Activated CD8-positive, alpha-beta memory T cell treated with anti-CD3 and anti-CD28 coated beads, Interleukin-2, amount 10 ng/mL, durations not matched to agents 7 days and 5 days (primary cell): ENCODE measurements at places on chromosomes 7 and 10.

- DNase-seq: no peak
Measured at GRCh38 chr7:146656988-146657387, 540.4 kb downstream of the CNTNAP2 start.

GRCh38 chr10:103757531-103758293, 97.7 kb downstream of the SH3PXD2A start:
- DNase-seq: peak; percentile 88

DNA sequence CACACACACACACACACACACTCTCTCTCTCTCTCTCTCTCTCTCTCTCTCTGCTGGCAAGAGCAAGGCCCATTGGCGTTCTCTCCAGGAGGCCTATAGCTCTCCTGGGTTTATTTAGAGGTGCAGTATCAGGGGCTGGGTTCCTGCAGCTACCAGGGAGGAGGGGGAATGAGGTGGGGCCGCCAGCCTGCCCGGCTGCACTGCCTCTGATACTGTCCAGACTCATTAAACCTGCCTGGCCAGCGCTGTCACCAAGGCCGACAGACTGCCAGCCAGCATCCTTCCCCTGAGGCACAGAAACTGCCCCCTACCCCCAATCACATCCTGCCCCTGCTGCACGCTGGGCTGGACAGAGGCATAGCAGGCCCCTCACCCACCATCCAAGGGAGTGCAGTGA, 4.3 kb downstream of the PRRT4 start:
- no peak for DNase-seq

GRCh38 chr10:10901906-10902305, 115.8 kb upstream of the CELF2 start:
- DNase-seq: no peak

- DNase-seq: no peak
Measured at GRCh38 chr7:157543276-157543675, 206.5 kb downstream of the DNAJB6 start.

- no peak for DNase-seq
Measured at GRCh38 chr7:101792051-101792681, 25.3 kb upstream of the CUX1 start.

DNA sequence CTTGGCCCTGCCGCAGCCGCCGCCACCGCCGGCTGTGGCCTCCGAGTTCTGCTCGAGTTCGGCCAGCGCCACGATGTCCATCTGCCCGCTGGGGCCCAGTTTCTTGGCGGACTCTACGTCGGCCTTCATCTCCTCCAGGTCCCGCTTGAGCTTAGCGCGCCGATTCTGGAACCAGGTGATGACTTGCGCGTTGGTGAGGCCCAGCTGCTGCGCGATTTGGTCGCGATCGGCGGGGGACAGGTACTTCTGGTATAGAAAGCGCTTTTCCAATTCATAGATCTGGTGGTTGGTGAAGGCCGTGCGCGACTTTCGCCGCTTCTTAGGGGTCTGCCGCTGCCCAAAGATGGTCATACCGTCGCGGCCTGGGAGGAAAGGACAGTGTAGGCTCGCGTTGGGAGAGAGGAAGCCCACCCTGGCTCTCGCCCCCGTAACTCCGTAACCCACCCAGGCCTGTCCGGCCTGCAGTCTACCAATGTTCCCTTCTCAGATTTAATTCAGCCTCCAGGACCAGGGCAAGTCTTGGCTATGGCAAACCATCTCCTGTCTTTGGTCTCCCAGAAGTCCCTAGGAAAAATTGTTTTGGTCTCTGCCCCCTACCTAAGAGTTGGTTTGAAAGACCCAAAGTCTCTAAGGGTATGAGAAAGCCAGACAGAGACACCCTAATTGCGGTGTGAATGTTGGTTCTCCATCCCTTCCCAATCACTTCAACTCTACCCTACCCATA, 1.7 kb downstream of the LBX1 start:
- DNase-seq: no peak

DNA sequence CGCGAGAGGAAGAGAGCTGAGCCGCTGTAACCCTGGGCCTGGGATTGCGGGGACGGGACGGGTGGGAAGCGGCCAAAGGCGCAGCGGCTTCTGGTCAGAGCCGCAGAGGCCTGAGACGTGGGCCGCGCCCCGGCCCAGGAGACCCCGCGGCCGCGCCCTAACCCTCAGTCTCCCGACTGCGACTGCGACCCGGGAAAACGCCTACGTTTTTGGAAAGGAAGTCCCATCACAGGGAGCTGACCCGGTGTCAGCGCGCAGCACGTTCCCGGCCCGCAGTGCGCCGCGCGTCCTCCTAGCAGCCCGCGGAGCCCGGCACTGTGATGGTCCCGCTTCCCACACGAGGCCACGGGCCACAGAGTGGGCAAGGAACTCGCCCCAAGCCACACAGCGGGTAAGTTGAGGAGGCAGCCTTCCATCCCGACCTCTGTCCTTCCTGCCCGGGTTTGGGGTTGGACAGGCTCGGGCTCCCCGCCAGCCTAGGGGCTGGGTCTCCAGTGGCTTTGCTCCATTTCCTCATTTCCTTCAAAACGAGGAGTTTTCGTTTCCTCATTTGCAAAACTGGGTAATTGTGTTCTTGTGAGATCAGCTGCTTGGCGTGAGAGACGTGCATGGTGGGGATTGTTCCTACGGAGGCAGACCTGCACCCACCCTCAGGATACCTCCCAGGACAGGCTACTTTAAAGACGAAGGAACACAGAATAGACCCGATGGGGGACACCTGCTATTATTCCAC, 1.2 kb downstream of the GPNMB start:
- no peak for DNase-seq

GRCh38 chr7:30655096-30655970, 26.9 kb downstream of the CRHR2 start:
- DNase-seq: no peak

DNA sequence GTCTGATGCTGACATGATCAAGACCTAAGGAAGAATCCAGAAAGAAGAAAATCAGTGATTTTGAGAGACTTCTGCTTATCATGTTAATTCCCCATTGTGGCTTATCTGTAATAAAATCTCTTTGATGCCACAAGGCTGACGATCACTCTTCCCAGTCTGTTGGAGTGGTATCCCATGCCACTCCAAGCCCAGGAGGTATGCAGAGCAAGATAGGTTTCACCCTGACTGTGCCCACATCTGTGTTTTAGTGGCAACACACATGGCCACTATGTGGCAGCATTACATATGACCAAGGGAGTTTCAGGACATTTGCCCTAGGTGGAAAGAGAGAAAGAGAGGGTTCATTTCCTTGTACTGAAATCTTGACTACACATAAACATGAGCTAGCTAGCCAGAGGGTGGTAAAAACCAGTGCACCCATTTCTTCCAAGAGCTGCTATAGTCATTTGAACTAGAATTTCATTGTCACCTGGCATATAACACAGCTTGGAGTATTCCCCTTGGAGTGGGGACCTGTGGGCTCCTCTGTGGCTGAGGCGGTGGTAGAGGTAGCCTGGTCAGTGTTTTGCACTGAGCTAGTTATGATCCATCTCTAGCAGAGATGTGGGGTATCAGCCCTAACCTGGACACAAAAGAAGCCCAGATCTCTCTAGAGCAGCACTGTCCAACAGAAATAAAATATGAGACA, 20.8 kb downstream of the LAMB4 start:
- no peak for DNase-seq

- DNase-seq: no peak
Measured at GRCh38 chr10:101182936-101183335, 46.3 kb downstream of the LBX1 start.

DNA sequence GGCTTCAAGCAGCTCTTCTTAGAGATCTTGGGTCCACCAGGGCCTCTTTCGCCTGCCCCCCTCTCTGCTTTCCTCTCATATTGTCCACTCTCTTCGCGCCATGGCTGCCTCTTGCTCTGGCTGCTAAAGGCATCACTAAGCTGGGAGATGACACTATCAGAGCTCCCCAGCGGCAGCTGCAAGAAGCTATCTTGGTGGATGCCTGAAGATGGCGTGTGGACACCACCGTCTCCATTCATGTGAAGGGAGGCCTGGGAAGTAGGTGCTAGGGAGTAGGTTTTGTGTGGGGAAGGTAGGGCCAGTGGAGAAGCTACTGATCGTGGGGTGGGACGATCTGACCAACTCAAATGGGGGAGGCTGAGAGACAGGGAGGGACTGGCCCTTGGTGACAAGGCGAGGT, 45.9 kb upstream of the PDLIM1 start:
- no peak for DNase-seq

DNA sequence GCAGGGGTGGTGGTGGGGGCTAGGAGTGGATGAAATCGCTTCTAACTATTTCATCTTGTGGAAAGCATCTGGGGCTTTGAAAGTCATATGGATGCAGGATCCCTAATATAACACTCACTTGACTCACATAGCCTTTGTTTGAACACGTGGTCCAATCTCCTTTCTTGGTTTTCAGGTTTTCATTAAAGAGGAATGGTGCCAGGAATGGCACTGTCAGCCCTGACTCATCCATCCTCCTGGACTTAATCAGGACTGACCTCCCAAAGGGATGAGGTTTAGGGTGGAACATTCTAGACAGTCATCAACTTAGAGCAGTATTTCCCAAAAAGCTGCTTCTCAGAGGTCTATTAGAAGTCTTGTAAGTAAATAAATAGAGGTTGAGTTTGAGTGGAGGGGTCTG, 162.0 kb upstream of the PLXNA4 start:
- DNase-seq: no peak

DNA sequence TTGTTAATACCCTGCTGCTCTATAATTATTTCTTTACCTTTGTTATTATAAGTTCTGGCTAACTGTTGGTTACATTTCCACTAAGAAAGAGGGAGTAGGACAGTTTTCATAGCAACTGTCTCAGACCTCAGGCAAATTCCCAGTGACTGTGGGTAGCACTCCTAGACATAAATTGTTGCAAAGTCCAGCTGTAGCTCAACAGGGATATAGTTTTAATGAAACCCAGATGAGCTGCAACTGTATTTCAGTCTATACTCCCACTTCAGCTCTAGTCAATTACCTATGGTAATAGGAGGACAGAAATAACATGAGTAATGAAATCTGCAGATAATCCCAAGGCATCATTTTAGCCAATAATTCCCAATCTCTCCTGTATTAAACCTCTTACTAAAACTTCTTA, 103.0 kb upstream of the SEMA3A start:
- no peak for DNase-seq

DNA sequence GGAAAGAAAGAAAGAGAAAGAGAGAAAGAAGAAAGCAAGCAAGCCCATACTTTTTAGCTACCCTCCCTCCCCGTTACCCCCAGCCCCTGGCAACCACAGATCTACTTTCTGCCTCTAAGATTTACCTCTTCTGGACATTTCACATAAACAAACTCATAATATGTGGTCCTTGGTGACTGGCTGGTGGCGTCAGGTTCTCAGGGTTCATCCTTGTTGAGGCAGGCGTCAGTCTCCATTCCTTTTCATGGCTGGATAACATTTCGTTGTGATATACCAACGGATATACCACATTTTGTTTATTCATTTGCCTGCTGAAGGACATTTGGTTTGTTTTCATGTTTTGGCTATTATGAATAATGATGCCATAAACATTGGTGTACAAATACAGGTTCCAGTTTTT, 30.5 kb downstream of the CDH23 start:
- DNase-seq: no peak

DNA sequence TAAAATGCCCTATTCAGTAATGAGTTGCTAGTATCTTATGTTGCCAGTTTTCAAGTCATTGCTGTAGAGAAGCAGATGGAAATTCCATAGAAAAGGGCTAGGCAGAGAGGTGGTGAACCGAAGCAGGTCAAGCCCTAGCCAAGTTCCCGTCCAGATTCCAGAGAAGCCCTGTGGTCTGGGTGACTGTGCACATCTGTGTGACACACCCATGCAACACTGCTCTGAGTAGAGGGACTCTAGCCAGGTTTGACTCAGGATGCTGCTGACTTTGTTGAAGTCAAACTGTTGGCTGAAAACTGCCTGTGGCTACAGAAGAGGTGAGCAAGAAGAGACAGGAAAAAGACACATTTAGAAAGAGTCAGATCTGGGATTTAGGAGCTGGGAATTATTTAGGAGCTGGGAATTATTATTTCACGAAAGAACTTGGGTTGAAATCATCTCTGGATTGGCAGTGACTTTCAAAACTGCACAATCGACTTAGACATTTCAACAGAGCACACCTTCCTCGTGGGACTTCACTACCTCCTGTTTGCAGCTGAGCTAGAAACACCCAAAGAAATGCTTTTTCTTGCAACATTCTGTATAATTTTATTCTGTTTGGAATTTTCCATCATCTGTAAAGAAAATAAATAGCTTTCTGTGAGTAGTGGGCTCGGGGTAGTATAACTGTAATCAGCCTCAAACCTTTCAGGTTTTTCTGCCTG, 149.1 kb upstream of the PRKCQ start:
- no peak for DNase-seq

- no peak for DNase-seq
Measured at GRCh38 chr10:127405221-127405620, 143.9 kb upstream of the NPS start.

DNA sequence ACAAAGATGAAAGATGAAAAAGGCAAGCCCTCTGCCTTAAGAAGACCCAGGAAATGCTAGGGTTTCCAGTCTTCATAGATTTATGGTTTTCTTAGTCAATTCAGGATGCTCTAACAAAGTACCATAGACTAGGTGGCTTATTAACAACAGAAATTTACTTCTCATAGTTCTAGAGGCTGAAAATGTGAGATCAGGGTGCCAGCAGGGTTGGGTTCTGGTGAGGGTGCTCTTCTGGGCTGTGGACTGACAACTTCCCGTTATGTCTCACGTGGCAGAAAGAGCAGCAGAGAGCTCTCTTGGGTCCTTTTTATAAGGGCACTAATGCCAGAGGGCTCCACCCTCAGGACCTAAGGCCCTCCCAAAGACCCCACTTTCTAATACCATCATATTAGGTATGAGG, 23.7 kb downstream of the ELMO1 start:
- DNase-seq: no peak

- no peak for DNase-seq
Measured at GRCh38 chr10:1061930-1062774, 6.0 kb downstream of the WDR37 start.

- peak; percentile 48 for DNase-seq
Measured at GRCh38 chr10:10677479-10677878, 340.2 kb upstream of the CELF2 start.

GRCh38 chr10:131933016-131933695, 32.3 kb downstream of the PPP2R2D start:
- no peak for DNase-seq

DNA sequence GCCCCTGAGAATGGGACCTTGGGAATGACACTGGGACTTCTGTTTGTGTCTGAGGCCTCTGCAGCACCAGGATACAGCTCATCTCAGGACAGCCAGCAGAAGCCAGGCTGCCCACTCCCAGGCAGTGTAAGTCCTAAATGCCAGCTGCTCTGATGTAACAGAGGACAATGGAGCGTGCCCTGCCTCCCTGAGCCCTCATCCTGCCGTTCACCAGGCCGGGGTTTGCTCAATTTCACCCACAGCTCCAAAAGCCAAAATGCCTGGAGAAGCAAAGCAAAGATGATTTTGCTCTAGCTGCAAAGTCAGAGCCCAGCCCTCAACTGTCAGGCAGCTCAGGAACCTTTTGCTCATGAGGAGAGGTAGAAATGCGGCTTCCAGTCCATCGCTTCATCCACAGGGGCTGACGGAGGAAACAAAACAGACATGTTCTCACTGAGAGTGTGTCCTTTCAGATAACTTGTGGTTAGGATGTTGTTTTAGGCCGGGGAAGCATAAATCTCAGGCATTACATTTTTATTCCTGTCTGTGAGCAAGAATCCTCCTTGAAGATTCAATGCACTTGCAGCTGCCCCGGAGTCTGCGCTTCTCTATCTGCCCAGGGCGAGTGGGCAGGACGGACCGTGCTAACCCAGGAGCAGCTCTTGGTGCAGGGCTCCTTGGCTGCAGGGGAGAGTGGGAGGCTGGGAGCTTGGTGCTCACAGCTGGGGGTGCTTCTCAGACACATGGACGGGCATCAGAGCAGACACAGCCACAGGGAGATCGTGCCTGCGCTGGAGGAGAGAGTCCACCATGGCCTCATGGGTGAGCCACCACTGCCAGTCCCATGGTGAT, 83.2 kb upstream of the CHST15 start:
- DNase-seq: peak; percentile 21

- no peak for DNase-seq
Measured at GRCh38 chr10:133242611-133243356, 5.1 kb downstream of the VENTX start.
